ENCODE measurements at places on chromosomes 12 and 14.
A peak's percentile ranks its signal among the peaks of the same experiment; 100 is the strongest.

GRCh38 chr12:110821917-110822316, 24.9 kb upstream of the CCDC63 start:
- no peak for DNase-seq

GRCh38 chr14:101076451-101077198, 173.1 kb upstream of the RTL1 start:
- no peak for DNase-seq

GRCh38 chr14:36303960-36304359, 16.5 kb downstream of the MBIP start:
- DNase-seq: no peak

DNA sequence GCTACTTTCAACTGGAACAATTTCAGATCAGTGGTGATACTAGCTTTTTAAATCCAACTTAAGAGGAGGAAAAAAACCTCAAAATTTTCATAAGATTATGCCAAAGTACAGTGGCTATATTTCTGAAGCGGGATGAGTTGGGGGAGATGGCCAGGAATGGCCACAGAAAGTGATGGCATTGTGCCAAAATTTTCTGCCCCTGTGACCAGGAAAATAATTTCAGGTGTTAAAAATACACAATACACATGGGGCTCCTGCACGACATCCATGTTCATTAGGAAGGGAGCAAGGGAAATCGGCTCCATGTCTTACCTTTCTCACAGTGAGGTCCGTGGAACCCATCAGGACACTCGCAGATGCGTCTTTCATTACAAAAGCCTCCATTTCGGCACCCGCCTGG, 53.7 kb downstream of the WIF1 start:
- no peak for DNase-seq

DNA sequence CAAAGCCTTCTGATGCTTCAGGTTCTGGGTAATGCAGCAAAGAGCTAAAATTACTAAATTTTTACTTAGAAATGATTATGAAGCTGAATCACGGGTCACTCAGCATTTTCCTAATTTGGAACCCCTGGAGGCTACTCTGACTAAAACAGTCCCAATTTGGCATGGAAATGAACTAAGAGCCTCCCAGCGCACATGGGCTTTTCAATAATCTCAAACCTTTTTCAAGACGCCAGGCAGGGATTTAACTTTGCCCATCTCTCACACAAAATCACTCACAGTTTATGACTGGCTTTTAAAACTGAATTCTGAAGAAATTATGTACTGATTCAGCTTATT, 68.3 kb downstream of the LLPH start:
- DNase-seq: no peak

GRCh38 chr12:124493809-124494750, 73.3 kb downstream of the NCOR2 start:
- peak; percentile 10 for DNase-seq

GRCh38 chr14:30798516-30798915, 75.8 kb upstream of the COCH start:
- no peak for DNase-seq

DNA sequence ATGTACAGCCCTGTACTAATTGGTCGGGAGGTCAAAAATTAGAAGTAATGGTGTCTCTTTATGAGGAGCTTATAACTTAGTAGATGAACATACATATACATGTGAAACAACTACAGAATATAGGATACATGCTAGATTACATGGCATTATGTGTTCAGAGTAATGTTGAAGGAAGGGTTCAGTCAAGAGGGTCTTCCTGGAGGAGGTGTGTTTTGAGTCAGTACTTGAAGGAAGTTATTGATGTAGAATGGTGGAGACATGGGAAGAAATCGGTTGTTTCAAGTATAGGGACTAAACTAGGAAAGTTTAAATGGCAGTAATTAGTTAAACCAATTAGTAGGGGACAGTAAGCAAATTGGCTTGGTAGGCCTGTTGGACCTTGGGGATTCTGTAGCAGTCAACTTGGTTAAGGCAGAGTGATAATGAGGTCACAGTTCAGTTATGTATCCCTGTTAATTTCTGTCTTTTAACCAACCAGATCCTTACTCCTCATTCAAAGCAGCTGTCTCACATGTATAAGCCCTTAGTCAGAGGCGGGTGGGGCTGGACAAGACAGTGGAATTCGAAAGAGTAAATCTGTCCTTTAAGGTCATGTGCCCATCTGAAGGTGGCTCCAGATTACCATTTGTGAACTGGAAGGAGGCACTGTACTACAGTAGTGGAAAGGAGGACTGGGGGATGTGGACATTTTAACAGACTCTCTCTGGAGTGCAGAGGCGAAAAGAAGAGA, 3.5 kb upstream of the ANKRD52 start:
- no peak for DNase-seq

DNA sequence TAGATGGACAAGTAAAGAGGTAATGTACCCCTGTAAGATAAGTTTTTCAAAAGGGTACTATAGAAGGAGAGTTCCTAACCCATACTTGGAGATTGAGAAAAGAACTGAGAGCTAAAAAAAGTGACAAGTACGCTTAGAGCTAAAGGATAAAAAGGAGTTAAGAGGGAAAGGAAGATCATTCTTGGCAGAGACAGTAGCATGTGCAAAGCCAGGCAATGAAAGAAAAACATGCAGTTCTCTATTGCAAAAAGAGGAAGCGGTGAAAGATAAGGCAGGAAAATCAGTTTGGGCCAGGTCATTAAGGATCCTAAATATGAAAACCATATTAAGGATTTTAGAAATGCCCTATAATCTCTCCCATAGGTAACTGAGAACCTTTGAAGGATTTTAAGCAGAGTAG, 500.4 kb upstream of the GARIN6 start:
- no peak for DNase-seq

DNA sequence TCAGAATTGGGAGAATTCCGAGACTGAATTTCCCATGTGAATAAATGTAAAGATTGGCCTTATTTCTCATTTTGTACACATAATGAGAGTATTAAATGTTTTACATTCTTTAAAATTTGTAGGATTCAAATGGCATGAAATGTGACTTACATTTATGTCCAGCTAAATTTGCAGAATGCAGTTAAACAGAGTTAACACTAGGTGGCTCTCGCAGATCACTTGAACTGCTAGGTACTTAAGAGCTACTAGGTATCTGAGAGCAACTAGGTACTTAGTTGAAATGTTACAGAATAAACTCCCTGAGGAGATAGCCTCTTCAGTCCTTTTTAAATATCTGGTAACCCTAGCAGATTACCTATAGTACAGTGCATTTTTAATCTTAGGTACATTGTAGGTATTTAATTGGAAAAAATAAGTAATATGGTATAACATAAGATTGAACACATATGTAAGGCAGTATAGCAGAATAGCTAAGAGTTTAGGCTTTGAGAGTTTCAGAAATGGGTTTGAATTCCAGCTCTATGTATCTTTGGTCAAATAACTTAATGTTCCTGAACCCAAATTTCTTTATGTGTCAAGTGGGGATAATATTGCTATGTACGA, 73.8 kb downstream of the KIAA0586 start:
- no peak for DNase-seq

GRCh38 chr12:32502693-32503502, 103.5 kb downstream of the FGD4 start:
- DNase-seq: no peak

DNA sequence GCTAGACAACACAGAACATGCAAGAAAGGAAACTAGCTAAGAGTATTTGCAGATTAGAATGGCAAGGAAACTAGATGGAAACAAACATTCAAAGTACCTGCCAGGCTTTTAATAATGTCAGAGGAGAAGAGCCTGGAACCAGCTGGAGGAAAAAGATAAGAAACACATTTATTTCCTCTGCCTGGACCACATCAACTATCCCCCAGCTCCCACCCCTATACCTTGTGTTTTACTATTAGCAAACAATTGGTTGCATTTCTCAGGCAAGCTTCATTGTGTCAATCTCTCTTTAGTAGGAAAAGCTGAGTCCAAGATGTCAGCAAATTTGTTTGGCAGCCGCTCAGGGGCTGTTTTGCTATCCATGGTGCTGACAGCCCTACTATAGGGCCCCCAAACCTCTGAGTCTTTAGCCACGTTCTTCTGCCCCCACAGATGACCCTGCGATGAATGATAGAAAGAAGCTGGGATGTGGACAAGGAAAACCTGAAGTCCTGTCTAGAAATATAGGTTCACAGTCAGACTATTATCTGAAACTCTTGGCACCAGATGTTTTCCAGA, 11.6 kb upstream of the SYNDIG1L start:
- DNase-seq: no peak

GRCh38 chr14:50339178-50339804, 27.2 kb downstream of the DMAC2L start:
- no peak for DNase-seq

GRCh38 chr12:55585817-55586216, 13.5 kb downstream of the OR2AP1 start:
- no peak for DNase-seq

DNA sequence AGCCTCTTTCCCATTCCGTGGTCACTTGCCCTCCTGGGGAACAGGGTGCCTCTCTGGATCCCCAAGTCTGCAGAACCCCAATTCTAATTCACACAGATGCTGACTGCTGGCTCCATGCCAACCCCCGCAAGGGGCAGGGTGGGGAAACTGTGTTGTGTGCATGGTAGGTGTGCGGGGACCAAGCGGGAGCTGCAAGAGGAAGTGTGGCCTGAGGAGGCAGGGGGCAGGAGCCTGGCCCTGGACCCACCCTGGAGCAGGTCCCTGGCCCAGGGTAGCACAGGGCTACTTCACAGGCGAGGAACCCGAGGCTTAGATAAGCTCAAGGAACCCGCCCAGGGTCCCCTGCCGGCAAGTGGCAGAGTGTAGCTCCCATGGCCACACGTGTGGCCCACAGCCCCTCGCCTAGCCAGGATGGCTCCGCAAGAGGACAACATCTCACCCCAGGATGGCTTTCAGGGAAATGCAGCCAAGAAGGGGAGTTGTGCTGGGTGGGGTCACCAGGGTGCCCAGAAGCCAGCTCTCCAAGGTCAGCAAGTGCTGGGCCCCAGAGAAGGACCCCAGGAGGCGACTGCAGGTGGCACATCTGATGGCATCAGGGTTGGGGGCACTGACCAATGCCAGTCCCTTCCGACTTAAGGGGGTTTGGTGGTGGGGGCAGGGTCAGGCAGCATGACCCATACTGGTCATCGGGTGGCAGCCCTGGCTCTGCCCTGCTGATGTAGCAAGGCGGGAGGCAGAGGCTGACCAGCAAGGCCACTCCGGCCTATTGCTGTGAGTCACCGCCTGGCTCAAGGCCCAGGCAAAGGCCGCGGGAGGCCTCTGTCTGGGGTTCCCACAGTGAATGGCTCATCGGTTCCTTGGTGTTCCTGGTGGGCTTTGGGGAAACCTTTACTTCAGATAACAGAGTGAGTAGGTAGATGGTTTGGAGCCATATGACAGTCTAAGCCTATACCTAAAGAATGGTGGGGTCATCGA, 37.3 kb upstream of the EML1 start:
- DNase-seq: no peak

- no peak for DNase-seq
Observed at GRCh38 chr12:128969480-128970055, 116.3 kb downstream of the GLT1D1 start.

DNA sequence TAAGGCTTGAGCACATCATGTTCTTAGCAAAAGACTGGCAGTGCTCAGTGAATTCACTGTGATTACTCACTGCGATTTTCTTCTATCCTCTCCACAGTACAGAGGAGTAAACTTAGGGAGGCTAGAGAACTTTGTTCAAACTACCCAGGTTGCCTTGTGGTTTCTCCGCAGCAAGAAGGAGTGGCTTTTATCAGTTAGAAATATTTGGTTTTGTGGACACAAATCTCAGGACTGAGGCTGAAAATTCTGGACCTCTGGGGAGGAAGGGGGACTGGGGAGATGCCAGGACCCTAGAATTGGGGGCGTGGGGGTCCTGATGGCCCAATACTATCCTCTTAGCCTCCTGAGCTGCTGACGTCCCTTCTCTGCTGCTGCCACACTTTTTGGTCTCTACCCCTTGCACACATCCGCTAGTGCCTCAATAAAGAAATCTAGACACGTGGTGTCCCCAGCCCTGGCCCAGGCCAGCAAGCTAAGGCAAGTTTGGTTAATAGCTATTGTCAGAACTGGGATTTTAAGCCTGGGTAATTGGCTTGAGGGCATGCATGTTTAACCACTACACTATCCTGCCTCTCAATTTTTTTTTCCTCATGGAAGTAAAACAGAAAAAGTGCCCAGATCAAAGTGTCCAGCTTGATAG, 842 bp downstream of the OAS2 start:
- DNase-seq: peak; percentile 22

GRCh38 chr14:95523815-95524448, 7.5 kb upstream of the SYNE3 start:
- DNase-seq: no peak

GRCh38 chr14:80278293-80279023, 67.2 kb upstream of the DIO2 start:
- no peak for DNase-seq

DNA sequence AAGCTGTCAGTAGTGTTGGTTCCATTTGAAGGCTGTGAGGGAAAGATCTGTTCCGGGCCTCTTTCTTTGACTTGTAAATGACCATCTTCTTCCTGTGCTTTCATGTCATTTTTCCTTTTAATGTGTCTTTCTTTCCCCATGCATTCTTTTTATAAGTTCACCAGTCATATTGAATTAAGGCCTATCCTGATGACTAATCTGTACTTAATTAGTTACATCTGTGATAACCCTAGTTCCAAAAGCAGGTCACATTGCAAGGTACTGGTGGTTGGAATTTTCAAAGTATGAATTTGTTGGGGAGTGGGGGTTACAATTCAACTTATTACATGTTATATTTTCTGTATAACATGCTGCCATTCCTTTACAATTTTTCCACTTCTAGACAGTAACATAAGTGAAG, 1642.1 kb upstream of the FLRT2 start:
- no peak for DNase-seq
